HS-5 (cell line): ENCODE measurements at places on chromosomes 2 and 18.

- DNase-seq, result no peak
Measured at GRCh38 chr18:21598726-21599584, 1.5 kb downstream of the ESCO1 start.

- no peak for DNase-seq
Measured at GRCh38 chr2:232319803-232320442, 58.6 kb upstream of the ALPP start.

GRCh38 chr18:79411614-79412526 is 16.1 kb downstream of the NFATC1 start:
- DNase-seq, result no peak

DNA sequence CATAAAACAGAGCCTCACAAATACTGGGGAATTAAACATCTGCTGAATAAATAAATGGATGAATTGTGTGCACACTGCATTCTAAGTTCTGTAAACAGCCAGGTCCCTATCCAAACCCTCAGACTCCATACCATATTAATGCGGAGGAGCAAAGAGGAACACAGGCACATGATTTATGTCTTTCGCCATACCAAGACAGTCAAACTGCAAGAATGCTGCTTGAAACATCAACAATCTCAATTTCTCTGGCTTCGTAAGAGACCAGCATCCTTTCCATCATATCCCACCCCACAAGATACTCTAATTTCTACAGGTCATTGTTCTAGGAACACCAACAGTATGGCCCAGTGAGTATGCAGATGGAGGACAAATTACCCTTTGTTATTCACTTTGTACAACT is 15.0 kb downstream of the KANSL3 start:
- DNase-seq, result no peak

DNA sequence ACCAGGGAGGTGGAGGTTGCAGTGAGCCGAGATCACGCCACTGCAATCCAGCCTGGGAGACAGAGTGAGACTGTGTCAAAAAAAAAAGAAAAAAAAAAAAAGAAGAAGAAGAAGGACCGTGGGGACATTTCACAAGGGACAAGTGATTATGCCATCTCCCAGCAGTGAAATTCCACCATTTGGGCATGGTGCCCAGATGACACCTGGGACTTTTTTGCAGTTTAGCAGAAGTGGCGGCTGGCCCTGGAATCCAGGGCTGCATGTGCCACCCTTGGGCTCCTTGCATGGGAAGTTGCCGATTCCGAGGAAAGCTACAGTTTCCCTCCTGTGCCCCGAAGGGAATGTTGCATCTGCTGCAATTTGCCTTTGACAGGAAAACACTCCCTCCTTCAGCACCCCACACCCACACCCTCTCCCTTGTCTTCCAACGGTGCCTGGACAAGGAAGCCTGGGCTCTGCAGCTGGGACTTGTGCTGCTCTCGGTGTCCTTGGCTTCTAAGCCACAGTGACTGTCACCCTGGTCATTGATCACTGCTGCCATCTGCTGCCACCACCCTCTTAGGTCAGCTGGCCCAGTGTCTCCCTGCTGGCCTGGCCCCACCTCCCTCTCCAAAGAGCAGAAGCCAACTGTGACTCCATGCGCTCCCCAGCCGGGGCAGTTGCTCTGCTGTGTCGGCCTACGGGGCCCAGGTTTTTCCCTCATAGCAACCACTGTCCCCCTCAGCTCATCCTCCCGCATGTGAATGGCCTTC is 56.4 kb upstream of the LRRC30 start:
- no peak for DNase-seq

- peak; percentile 82 for DNase-seq
Measured at GRCh38 chr2:160367887-160368286, 125.7 kb downstream of the RBMS1 start.

DNA sequence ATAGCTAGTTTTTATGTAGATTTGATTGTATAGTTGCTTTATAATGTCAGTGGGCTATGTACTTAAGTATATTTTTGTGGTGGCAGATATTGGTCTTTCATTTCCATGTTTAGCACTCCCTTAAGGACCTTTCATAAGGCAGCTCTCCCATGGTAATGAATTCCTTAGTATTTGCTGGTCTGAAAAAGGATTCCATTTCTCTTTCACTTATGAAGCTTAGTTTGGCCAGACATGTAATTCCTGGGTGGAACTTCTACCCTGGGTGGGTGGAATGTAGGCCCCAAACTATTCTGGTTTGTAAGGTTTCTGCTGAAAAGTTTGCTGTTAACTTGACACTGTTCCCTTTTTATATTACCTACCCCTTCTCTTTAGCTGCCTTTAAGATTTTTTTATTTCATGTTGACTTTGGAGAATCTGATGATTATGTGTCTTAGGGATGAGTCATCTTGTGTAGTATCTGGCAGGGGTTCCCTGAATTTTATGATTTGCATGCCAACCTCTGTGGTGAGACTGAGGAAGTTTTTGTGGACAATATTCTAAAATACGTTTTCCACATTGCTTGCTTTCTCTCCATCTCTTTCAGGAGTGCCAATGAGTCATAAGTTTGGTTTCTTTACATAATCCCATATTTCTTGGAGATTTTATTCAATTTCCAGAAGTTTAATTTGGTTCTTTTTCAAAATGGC is 65.4 kb upstream of the VRK2 start:
- DNase-seq, result peak; percentile 68

DNA sequence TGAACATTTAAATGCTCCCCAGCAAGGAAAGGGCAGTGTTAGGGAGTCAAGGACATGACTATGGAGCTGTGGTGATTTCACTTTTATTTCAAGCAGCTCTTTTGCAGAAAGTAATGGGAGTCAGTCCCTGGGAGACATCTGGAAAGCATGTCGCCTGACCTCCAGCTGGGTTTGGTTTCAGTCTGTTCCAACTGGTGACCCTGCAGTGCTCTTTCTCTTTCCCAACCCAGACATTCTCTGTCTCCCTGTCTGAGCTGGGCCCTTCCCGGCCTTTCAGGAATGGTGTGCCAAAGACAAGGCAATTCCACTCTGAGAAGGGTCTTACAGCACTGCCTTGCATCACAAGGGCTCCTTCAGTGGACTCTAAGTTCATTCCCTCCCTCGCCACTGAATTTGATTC is 323.2 kb downstream of the OSR1 start:
- DNase-seq, result no peak

DNA sequence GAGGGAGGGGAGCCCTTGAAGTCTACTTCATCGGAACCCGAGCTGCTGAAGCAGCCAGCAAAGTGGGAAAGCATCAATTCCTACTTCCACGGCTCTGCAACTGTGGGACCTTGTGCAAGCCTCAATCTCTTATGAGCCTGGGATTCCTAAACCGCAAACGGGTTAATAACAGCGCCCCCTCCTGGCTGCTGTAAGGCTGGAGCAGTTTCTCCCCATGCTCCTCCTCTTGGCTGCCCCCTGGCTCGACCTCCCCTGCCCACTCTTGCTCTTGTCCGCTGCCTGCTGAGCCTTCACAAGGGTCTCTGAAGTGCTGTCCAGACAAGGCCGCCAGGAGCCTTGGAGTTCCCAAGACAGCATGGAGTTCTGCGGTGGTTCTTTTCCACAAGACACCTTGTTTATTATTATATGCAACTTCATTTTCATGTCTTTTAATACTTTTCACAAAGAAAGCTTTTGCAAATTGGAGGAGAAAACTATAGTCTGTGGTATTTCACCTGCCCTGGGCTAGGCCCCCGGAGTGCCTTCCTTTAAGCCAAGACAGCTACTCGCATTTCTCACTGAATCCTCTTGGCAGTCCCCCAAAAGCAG is 157.2 kb downstream of the DDX1 start:
- DNase-seq, result no peak

GRCh38 chr2:84923009-84923408 is 17.6 kb downstream of the TMSB10 start:
- no peak for DNase-seq

GRCh38 chr2:38056216-38056615 is 19.7 kb downstream of the CYP1B1 start:
- DNase-seq, result no peak
